ENCODE measurements at places on chromosomes 6 and 20.

DNA sequence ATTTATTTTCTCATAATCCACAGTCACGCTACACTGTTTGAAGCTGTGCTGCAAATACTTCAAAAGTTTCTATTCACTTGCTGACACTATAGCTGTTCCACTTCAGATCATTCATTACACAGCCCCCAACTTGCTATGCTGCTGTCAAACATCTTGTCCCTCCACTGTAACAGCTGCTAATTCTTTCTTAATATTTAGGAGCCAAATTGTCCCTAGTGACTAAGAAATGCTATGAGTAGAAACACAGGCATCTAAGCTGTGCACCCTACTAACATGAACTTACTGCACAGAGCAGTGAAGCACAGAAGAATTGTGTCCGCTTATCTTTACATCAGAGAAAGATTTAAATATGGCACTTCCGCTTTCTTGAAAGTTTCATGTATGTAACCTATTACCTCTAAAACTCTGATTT lies 91.3 kb downstream of the PDE10A start:
- DNase-seq = no peak

- no peak for DNase-seq
Measured at GRCh38 chr6:44072959-44073611, 54.2 kb downstream of the MRPL14 start.

DNA sequence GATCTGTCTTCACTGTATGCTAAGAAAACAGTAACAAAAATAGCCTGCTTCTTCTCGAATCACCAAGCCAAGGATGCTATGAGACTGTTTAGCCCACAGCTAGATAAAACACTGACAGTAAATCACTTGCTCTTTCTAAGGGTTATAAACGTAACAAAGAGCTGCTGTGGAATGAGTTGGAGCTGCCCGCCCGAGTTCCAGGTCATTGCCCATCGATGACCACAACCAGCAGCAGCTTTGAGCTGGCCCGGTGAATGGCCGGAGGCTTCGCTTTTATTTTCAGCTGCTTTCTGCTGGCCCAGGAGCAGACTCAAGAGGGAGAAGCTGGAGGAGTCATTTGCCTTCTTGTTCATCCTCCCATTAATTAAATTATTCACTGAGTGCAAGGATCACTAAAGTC lies 82.2 kb upstream of the CDH4 start:
- no peak for DNase-seq

DNA sequence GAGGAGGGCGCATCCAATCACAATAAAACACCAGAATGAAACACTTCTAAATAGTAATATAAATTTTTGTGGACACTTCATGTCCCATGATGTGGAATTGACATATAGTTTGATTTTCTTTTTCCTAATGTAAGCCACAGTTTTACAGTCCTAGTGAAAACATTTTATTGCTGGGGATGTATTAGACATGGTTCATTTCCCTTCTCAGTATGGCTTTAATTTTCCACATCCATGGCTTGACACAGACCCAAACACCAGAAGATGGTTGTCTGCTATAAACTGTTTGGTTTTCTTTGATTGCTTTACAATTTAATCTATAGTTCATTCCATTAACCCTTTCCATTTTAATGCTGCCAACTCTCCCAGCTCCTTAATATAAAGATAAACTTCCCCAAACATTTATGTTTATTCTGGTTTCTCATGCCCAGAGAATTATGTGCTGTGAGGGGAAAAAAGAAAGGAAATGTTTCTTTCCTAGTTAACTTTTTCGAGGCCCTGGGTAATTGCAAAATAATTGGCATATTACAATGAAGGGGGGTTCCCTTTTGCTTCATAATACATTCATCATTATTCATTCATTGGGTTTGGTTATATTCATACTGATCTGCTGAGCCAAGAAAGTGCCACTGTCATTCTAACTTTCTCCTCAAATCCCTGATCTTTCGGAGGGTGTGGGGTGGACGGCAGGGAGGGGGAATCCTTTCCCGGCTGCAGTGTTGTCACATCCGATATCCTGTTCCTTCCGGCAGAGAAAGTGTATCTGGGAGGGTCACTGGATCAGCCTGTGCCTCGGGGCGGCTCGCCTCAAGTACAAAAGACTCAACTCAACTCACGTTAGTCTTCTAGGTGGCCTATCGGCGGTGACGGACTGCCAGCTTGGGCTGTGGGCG lies 127.6 kb upstream of the TFAP2D start:
- no peak for DNase-seq

DNA sequence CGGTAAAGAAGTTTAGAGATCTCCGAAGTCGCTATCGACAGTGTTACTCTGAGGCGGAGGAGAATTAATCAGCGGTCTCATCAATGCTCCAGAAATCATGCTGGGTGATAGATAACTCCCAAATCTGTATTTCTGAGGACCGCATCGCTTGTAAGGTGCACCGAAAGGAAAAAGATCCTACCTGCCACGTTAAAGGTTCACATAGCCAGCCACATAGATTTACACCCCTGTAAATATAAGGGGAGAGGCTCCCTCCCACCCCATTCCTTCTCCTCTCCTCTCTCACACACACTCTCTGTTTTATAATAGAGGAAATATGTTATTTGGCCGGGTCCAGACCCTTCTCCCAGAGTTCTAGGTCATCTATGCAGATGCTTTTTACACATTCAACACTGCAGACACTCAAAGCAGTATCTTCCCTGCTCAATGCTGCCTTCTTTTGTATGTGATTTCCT lies 620 bp upstream of the DEK start:
- DNase-seq = no peak

DNA sequence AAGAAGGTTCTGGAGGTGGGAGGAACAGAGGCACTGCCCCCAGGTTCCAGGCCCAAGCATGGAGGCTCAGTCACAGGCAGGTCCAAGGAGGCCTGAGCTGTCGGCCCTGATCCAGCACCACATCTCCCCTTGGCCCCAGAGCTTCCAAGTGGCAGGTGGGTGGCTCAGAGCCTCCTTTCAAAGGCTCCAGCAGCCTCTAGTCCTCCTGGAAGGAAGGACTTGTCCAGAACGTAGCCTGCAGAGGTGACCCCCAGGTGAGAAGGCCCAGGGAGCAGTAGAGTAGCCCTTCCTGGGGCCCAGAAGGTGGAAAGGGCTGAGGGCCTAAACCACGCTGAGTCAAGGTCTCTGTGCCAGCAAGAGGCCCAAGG lies 7.7 kb downstream of the TFEB start:
- no peak for DNase-seq

GRCh38 chr6:11812951-11813350 lies 34.3 kb upstream of the ADTRP start:
- DNase-seq = no peak

- no peak for DNase-seq
Measured at GRCh38 chr6:107533415-107534059, 43.6 kb downstream of the SOBP start.

DNA sequence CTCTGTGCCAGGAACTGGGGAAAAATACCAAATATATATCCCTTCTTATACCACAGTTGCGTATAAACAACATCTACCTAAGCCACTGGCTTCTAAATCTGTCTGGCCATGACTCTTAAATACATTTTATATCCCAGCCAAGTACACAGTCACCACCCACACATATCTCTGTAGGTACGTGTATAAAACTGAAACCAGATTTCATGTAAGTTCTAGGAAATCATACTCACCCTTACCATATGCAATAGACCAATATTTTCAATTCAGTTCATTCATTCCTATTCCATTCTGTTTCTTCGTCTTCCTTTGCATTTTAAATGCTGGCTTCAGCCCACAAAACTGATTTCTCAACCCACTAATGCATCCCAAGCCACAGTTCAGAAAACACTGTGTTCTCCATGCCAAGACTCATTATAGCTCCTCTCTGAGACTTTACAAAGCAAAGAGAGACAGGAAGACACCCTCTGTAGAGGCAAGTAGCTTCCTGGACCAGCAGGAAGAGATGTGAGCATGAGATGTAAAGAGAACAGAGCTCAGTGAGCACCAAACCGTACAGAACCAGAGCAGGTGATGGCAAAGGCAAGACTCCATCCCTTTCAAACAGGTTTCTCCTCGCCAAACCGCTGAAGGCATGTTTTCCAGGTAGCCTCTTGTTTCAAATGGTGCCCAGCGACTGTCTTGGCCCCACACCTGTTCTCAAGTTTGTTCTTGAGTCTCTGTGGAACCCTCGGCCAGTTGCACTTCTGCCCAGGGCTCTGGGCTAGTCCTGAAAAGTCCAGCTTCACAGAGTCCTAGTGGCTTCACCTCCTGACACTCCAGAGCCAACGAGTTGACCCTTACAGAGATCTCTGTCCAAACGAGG lies 18.7 kb downstream of the FAM50B start:
- DNase-seq = no peak

- no peak for DNase-seq
Measured at GRCh38 chr6:14826456-14826855, 419.4 kb upstream of the JARID2 start.

- DNase-seq = no peak
Measured at GRCh38 chr6:88814909-88815308, 148.5 kb downstream of the RNGTT start.

DNA sequence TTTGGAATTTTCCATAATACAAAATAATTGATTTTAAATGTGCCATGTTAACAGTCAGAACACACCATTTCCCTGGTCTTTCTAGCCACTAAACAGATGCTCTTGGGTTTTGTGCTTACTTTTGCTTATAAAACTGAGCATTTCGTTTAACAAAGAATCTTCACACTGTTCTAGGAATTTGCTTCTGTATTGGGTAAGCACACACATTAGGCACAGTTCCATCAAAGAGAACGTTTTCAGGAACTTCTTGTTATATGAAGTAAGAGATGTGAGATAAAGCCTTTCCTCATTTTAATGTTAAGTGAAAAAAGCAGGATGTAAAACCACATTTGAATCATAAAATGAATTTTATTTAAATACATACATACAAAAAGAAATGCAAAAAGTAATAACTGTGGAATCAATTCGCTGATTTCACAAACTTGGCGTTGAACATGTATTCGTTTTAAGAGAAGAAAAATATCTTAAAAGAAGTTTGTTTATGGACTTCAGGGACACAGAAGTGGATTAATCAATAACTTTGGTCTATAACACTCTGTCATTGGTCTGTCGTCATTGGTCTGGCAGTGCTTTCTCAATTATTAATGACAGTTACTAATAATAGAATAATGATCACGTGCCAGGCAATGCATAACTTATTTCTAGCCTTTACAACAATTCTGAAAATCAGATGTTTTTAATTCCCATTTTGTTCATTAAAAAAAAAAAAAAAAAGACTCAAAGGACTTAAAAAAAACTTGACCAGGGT lies 199.9 kb upstream of the PRDM1 start:
- DNase-seq = no peak

DNA sequence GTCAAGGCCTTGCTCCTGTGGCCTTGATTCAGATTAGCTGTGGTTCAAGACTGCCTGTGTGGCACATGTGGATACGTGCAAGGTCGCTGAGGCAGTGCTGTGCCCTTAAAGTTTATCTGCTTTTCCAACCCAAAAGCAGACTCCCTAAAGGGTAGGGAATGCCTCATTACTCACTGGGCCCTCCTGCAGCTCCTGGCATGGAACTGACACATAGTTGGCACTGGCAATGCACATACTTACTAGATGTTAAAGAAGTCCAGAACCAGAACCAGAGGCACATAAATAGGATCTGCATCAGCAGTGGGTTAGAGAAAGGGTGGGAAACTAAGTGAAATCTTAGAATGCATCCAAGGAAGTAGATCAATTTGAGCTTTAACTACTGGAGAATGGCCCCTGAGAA lies 90.6 kb upstream of the MLN start:
- DNase-seq = no peak

DNA sequence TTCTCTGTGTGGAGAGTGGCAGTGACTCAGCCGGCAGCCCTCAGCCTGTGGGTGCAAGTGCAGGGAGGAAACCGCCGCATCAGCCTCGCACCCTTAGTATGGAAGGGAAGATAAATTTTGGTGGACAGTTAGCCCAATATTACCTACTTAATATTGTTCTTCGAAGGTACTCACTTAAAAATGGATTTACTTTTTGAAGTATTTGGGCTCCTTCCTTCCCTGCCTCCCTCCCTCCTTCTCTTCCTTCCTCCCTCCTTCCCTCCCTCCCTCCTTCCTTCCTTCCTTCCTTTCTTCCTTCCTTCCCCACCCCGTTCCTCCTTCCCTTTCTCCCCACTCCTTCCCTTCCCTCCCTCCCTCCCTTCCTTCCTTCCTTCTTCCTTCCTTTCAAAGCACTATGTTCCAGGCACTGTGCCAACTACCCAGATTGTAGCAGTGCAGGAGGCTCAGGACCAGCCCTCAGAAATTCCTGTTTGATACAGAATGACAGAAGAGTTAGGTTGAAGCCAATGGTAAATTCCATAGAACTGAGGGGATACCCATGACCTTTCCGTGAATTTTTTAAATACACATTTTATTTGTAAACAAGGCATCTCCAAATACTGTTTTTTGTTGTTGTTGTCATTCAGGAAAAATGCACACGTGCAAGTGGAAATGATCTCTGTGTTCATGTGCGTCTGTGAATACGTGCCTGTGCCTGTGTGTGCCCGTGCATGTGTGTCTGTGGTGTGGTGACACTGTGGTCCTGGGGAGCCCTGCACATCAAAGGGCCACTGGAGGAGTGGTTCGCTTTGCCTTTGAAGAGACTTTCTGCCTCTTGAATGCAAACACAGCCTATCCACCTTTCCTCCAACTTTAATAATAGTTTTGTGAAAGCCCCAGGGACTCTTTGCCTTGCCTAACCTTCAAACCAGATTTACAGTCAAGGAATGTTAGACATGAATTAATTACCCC lies 141.7 kb downstream of the EDN3 start:
- DNase-seq = no peak

DNA sequence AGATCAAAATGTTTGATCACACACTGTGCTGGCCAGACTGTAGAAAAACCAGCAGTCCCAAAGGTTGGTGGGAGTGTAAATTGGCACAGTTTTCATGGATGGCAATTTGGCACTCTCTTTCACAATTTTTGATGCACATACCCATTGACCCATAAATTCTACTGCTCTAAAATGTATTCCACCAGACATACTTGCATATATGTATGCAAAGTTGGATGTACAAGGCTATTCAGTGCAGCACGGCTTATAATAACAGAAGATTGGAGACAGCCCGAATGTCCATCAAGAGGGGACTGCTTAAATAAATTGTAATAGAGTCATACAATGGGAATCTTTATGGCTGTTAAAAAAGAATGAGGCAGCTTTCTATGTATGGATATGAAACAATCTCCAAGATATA lies 101.7 kb upstream of the TOP1 start:
- DNase-seq = no peak

- DNase-seq = no peak
Measured at GRCh38 chr6:137870744-137871247, 3.7 kb downstream of the TNFAIP3 start.

DNA sequence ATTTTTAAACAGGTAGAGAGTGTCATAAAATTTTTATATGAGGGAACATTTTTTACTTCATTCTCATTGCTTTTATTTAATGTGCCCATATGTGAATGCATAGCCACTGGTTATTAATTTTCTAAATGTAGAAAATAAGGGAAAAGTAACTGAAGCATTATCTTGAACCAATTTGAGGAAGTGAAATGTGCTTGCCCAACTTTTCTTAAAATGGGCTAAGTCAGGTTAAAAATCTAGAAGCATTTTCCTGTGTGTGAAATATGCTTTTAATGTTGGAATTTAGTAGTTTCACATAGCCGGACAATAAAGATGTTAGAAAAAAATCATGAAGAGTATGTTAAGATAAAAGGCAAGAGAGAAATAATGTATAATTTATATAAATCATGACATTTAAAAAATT lies 3.8 kb downstream of the SEC23B start:
- DNase-seq = no peak

Measured in NCI-H2081 treated with DMSO at 0.1 percent for 48 hours (cell line).